AG04449 (cell line): ENCODE measurements at places on chromosomes 1 and 21.

GRCh38 chr1:16442265-16442664, 1.7 kb downstream of the NECAP2 start:
- DNase-seq: no peak

- no peak for DNase-seq
These were observed 23.9 kb downstream of the DNAJC8 start for GRCh38 chr1:28208818-28209441.

GRCh38 chr1:25021591-25022215, 91.6 kb upstream of the RUNX3 start:
- no peak for DNase-seq

GRCh38 chr1:53968125-53968513, 22.0 kb downstream of the LRRC42 start:
- no peak for DNase-seq

DNA sequence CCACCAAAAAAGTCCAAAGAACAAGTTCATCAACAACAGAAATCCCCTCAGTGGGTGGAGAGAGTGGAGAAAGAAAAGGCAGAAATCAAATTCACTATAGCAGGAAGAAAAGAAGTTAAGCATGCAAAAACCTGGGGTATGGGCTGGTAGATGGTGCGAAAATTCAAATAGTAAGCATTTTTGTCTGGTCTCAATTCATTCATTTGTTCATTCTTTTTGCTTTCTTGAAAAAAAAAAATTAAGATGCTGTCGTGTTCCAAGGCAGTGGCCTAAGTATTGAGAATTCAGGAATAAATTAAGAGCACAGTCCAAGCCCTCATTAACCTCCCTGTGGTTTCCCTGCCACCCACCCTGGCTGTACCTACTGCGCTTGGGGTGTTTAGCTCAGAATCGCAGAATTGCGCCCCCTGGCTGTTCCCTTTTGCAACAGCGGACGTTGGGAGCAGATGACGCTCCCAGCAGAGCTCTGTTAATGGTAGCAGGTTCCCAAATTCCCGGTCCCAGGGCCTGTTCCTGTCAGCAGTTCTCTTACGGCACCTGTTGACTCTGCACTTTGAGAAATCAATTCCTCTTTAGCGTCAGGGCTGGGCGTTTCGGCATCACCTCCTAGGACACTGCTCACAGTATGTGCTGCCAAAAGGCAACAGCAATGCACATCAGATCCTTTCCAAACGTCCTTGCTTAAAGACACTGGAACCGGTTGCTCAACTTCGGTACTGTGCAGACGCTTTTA, 34.0 kb upstream of the SSX2IP start:
- DNase-seq: no peak

DNA sequence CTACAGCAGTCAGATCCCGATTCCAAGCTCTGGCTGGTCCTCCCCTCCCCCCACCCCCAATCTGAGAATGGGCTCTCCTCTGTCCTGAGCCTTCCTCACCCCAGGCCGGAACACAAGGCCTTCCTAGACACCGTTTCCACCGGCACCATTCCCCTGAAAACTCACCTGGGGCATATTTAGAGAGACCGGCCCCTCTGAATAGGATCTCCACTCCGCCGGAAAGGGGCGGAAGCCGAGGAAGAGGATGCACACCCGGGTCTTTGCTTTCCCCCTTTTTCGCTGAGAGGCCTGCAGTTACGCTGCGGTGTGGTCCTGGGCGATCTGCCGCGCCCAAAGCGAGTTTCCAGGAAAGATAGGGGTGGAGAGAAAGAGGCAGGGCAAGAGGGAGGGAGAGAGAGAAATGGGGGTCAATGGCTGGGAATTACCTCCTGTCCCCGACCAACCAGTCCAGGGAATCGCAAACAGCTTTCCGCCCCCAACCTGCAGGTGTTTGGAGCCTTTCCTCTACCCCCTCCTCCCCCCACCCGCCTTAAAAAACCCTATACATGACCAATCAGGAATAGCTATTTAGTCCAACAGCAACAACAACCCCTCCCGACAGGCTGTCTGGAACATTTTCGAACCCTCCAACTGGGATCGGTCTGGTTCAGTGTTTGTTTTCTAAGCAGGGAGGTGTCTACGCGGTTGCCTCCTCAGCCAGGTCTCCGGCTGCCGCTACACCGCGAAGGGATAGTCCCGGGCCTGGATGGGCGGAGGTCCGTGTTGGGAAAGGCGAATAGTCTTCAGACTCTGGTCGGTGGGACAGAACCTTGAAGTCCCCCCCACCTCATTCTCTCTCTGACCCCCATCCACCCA, 2.8 kb downstream of the TAL1 start:
- DNase-seq: no peak

- no peak for DNase-seq
These were observed 83.6 kb downstream of the ST6GALNAC3 start for GRCh38 chr1:76158126-76158525.

GRCh38 chr1:235913311-235913710, 46.6 kb upstream of the LYST start:
- DNase-seq: no peak

DNA sequence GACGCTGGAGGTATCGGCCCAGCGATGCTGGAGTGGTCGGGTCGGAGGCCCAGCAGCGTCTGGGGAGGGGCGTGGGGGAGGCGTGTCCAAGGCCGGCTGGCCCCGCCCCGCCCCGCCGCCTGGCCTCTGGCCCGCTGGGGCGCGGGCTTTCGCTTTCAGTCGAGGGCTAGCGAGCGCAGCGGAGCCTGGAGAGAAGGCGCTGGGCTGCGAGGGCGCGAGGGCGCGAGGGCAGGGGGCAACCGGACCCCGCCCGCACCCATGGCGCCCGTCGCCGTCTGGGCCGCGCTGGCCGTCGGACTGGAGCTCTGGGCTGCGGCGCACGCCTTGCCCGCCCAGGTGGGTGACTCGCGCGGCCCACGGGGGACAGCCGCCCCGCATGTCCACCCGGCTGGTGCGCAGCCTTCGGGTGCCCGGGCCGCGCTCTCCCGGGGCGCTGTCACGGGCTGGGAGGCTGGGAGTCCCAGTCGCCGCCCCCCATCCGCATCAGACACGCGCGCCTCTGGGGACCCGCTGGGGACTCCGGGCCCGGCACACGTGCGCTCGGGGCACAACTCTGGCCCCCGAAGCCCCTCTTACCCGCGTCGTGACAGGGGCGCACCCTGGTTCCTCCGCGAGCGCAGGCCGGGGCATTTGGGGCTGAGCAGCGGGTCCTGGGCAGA, at the start of gene TNFRSF1B:
TSS of gene TNFRSF1B (plus strand) at position 158 of the 659 bp plus-strand sequence. CDS start at position 259, 101 bp downstream.
- DNase-seq: no peak

- DNase-seq: no peak
These were observed 18.8 kb downstream of the ADGRB2 start for GRCh38 chr1:31745096-31745945.

- no peak for DNase-seq
These were observed 4.2 kb upstream of the ECE1 start for GRCh38 chr1:21294266-21294989.

DNA sequence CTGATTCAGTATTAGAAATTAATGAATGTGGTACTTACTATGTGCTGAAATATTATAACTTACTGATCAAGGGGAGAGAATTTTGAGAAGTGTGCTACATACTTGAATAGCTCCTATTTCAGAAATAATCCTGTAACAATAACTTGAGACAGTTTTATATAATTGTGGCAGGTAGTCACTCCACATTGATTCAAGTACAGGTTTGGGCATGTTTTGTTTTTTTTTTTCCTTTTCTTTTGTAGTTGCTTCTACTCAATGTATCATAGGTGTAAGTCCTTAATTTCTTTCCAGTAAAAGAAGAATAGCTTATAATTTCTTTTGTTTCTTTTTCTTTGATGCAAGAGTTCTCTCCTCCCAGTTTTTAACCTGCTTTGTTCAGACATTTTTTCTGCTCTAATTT, 86.1 kb upstream of the ADGRL2 start:
- no peak for DNase-seq

DNA sequence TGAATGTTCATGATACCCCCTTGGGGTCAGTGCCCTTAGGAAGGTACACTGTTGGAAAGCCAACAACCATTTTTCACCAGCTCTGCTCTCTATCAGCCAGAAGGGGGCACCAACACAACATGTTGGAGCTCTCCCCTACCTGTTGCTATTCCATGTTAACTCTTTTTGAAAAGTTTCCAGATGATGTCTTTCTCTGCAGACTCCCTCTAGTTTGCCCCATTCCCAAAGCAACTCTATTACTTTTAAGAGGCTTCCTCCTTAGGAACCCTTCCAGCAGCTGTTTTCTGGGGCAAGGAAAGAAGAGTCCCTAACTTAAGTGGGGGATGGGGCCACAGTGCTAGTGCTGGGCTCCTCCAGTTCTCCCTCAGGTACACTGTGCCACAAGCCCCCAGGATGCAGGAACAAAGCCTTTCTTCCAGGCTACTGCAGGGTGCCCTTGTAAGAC, 22.9 kb upstream of the NDC1 start:
- no peak for DNase-seq

DNA sequence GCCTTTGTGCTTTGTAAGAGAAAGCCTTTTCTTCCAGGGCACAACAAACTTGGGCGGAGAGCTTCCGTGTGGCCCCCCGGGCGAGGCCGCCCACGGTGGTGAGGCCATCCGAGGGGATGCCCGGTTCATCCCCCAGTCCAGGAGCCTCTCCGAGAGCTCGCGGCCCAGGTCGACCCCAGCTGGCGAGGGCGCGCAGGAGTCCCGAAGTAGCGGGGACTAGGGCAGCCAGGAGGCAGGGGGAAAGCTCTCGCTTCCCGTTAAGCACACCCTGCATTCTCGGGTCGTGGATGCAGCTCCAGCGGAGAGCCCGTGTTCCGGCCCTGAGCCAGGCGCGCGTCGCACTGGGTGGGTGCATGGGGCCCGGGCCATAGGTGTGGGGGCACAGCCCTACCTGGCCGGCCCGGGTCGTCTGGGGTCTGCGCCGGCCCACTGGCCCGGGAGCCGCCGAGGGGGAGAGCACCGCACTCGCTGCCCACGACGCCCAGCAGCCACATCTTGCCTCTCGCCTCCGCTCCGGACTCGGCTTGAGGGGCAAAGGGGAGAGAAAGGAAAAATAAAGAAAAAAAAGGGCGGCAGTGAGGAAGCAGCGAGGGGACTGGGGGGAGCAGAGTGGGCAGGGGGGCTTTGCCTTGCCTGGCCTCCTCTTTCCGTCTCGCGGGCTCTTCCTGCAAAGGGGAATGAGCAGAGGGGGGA, 1.8 kb downstream of the RNF220 start:
- no peak for DNase-seq

DNA sequence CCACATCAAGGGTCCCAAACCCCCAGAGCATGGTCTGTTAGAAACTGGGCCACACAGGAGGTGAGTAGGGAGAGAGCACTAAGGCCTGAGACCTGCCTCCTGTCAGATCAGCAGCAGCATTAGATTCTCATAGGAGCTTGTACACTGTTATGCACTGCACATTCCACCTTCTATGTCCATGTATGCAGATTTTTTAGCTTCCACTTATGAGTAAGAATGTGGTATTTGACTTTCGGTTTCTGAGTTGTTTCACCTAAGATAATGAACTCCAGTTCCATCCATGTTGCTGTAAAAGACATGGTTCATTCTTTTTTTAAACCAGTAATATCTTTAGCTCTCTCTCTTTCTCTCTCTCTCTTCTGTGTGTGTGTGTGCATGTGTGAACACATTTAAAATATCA, 663 bp upstream of the GBP6 start:
- no peak for DNase-seq

GRCh38 chr1:15676688-15677661, 7.1 kb upstream of the PLEKHM2 start:
- no peak for DNase-seq

DNA sequence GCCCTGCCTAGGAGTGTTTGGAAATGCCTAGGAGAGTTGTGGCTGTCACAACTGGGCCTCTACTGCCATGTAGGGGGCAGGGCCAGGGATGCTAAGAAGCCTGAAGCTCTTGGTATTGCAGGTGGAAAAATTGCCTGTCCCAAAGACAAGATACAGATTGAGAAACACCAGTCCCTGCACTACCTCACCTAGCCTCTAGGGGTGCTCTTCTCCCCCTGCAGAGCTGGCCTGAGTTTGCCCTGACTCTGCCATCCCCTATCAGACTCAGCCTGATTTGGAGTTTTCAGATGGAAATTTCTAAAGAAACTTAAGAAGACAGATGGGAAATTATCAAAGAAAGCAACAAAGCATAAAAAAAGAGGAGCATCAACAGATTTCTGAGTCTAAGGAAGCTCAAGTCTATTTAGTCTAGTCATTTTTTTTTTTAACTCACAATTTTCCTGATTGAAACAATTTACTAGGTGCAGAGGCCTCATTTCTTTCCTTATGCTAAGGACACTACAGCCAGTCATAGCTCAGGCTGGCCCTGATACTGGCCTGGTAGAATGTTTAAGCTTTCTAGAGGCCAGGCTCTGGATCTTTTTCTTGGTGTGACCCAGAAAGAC, 61.4 kb upstream of the LRRN2 start:
- no peak for DNase-seq

DNA sequence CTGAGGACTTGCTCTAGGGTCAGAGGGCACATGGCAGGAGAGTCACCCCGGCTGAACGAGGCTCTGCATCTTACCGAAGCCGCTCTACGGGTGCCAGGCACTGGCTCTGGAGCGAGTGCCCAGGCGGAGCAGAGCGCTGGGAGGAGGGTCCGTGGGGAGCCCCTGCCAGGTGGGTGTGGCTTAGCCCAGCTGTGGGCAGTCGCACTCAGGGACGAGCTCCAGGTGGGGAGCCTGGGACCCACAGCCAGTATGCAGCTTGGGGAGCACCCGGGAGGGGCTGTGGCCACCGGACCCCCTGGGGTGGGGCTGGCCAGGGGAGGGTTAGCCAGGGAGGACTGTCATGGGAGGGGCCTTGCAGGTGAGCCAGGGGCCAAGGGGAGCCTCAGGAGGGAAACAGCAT, 3.8 kb downstream of the AGRN start:
- no peak for DNase-seq

DNA sequence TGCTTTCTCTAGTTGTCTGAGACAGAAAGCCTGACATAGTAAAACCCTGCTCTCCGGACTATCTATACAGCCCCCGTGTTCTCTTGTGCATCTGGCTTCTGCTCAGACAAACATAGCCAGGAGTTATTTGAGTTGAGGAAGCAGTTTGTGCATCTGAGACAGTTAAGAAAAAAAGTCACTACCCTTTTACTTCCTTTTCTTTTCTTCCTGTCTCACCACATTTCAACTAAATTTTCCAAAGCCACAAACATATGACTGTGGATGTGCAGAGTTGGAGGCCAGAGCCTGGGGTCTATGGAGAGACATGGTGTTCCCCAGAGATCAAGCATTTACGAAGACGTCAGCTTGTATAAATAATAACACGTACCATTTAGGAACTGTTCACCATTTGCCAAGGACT, 158.5 kb upstream of the FGGY start:
- no peak for DNase-seq

DNA sequence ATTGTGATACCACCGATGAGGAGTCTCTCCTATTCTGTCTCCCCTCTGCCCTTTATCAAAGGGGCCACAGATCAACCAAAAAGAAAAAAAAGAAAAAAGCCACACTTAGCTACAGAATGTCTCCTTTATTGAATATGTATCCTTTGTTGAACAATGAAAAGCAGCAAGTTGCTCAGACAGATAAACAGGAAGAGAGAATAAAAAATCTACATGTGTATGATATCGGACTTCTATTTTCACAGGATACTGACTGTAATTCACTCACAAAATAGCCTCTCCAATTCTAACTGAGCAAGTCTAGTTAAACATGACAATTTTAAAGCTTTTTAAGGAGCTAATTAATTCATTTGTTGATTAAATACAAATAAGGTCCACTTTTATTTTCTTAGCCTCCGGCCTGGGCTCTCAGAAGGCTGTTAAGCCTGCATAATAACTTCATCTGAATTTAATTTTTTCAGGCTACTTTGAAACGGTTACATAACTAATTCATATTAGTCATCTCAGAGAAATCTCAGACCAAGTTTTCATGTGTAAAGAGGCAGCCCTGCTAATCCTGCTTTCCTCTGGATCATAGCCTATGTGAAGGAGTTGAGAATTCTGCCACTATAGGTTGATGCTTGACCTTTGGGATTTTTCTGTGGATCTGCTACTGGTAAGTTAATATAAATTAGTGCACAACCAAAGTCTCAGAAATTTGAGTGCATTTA, 304.1 kb upstream of the NR5A2 start:
- DNase-seq: no peak
